Stimulated activated CD4-positive, alpha-beta T cell treated with anti-CD3 and anti-CD28 coated beads, Interleukin-2, amount 100 ng/mL, for 4 hours (primary cell): ENCODE measurements at places on chromosomes 4 and X.

DNA sequence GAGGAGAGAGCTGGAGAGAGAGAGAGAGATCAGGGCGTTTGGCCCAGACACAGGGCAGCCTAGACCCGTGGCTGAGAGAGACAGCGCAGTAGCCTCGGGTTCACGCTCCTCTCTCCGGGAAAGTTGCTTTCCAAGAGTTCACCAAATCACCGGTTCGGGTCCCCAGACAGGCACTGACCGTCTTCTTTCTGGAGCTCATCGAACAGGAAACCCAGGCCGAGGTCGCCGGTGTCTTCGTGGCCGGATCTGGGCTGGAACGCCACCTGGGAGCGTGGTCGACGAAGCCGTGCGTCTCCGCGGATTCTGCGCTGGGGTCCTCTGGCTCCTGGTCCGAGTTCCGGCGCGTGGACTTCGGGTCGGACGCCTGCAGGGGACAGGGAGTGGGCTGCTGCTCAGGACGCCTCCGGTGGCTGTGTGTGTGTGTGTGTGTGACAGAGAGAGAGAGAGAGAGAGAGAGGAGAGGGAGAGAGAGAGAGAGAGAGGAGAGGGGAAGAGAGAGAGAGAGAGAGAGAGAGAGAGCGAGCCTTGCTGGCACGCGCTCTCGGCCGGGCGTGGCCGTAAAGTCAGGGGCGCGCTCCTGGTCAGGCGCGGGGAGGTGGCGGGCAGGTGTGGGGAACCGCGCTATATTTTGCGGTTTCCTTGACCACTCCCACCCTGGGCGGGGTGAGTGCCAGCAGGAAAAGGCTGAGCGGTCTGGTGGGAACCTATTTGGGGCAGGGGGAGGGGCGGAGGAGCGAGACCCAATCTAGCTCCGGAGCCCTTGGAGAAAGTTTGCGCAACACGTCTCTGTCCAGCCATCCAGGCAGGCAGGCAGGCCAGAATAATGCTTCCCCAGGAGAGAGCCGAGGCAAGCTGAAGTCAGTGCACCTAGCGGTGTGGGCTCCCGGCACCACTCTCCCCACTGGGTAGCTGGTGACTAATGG, 62.1 kb downstream of the RHOXF2B start:
- no peak for DNase-seq

DNA sequence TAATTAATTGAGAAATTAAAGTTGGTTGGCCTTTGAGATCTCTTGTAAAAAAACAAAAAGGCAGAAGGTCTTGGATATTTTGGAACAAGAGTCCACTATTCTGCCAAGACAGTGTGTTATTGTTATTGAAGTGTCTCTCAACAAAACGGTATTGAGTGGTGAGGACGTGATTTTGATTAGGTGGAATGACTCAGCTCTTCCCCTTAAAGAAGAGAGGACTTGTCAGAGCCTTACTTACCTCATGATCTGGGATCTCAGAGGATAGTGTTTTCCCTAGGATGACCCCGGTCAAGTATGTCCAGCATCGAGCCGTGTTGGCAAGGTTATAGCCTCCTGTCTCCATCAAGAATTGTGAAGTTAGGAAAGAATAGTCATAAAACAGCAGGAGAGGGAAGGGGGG, 110.9 kb downstream of the HDAC8 start:
- no peak for DNase-seq

- DNase-seq: no peak
Measured at GRCh38 chrX:42106556-42106955, 183.2 kb upstream of the CASK start.

GRCh38 chr4:139241086-139241783, 38.8 kb downstream of the MGARP start:
- no peak for DNase-seq

DNA sequence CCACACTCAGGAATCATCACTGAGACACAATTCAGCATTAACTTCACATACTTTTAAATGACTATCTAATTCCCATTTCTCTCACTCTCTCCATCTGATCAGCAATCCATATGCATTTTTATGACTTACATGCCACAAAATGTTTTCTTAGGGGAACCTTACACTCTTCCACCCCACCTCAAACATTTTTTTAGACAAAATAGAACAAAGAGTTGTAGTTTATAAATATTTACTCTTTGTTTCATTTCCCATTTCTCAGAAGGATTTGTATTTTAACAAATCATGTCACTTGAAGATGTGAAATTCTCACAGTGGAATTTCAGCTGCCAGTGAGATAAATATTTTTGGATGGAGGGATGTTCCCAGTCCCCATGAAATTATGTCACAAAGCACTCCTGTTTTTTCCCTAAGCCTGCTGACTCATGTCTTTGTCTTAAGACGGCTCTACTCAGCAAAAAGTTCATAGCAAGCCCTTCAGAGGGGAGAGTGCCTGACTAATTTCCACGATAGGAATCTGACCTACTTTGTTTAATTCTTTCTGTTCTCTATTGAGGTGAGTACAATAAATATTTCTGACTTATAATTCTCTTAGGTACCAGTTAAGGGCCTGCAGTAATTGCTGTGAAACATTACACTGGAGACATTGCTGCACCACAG, 257.7 kb downstream of the THOC2 start:
- DNase-seq: no peak
